Activated CD8-positive, alpha-beta memory T cell treated with anti-CD3 and anti-CD28 coated beads for 24 hours (primary cell): ENCODE measurements at places on chromosomes 1 and 21.

DNA sequence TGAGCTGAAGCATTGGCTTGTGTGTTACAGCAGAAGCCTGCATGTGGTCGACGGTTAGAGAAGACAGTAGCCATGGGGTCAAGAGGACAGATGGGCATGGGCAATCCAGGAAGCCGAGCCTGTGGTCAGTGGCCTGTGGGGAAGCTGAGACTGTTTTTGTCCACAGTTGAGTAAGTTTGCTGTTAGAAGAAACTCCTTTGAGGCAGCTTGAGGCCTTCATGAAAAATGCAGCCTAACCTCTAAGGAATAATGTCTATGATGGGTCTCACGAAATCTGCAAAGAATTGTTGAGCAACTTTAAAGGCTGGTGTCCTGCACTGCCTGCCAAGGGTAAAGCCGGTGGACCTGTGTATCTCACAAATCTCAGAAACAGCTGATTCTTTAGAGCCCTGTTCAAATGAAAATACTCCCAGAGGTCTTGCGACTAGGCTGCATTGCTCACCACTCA, 322.4 kb downstream of the SETD4 start:
- no peak for DNase-seq

DNA sequence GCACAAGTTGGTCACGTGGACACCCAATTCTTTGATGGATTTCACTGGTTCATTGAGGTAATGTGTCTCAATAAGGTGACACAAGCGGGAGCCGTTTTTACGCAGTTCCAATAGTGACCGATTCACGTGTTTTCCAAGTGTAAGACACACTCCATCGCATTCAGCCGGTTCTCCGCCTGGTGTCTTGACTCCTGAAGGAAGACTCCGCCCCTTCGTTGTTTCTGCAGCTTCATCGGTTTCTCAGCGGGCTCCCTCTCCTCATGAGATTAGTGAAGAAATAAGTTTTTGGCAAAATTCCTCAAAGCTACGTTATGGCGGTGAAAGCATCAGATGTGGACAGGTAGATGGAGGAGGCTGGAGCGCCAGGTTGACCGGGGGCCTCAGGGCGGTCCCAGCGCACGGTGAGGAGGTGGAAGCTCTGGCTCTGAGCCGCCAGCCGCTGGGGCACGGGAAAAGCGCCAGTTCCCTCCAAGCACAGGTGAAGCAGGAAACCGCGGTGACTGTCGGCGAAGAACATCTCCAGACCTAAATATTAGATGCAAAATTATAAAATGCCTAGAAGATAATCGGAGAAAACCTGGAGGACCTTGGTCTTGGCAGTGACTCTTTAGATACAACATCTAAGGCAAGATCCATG, 21.0 kb downstream of the CD2 start:
- no peak for DNase-seq

DNA sequence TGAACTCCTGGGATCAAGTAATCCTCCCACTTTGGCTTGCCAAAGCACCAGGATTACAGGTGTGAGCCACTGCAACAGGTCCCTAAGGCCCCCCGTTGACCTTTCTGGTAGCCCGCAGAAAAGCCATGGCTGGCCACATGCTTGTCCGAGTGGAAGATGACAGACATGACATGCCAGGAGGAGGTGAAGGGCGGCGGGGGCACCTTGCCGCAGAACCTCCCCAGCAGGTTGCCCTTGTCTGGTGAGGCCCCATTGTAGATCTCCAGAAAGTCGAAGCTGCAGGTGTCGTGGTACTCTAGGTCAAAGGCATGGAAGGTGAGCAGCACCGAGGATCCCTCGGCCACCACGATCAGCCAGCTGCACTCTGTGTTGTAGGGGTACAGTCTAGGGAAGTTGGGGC, 8.4 kb downstream of the CDCP2 start:
- no peak for DNase-seq

DNA sequence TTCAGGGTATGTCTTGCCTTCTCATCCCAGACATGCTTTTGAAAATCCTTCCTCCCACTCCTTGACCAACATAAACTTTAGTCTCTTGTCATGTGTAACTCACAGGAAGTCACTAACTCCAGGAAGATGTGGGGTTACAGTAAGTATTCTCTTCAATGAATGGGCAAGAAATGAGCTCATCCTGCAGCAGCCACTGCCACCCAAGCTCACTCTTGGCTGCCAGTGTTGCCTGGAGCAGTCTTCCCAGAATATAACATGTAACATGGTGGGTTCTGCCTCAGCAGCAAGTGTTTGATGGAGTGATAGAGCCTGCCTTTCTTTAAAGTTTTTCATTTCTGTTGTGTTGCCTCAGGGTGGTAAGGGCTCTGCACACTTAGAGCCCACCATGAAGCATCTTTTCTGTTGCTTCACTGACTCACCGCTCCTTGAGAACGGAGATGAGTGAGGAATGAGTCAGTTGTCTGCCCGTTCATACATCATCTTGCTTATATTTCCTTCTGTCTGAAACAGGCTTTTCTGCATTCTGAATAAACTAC, 187.0 kb downstream of the TPR start:
- no peak for DNase-seq

- DNase-seq, result no peak
Observed at GRCh38 chr1:89951766-89952604, 42.9 kb upstream of the ZNF326 start.

DNA sequence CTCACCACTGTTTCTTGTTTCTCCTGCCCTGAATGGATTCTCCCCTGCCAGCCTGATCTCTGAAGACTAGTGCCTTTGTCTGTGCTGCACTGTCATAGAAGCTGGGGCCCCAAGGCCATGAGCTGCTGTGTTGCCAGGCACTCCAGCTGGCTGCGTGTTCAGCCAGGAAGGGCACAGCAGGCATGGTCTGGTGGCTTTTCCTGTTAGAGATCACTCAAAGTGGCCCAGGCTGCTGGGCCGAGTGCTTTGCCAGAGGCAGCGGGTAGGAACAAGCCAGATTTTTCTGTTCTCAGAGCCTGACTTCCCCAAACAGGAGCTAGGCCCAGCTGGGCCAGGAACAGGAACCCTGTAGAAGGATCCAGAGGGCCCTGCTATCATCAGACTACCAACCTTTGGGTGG, 5.2 kb downstream of the ADPRS start:
- no peak for DNase-seq

GRCh38 chr1:228339059-228339704, 67.5 kb downstream of the TRIM11 start:
- no peak for DNase-seq

DNA sequence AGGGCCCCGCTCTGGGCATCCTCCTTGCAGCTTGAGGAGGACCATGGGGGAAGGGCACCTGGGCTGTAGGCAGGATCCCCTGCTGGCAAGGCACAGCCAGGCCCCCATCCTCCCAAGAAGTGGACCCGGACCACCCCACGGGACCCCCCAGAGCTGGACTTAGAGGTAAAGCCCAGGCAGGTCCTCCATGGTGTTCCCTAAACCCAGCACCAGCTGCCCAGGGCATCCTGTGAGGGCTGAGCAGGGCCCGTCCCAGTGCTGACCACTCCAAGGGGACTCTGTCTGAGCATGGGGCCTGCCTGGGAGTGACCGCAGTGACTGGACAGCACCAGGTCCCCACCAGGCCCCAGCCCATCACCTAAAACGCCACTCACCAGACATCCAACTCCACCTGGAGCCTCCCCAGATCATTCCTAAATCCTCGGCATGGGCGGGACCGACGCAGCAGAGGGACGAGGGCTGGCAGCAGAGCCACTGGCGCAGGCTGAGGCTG, 21.3 kb downstream of the COL6A2 start:
- DNase-seq, result no peak

- DNase-seq, result no peak
Observed at GRCh38 chr1:51410568-51411460, 80.5 kb upstream of the TTC39A start.

DNA sequence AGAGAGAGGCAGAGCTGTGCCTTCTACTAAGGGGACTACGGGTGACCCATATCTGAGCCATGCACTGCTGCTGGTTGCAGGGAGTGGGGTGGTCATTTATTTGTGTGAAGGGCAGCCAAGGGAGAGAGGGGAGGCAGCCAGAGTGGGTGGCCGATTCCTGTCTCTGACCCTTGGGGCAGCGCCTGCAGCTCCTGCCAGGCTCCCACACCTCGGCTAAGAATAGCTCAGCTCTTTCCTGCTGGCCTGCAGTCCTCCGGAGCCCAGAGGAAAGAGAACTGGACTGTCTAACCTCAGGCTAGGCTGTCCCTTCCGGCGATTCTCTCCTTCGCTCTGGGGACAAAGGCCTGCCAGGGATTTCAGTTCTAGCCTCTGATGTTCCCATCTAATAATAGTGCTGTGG, 11.6 kb upstream of the CD34 start:
- no peak for DNase-seq

DNA sequence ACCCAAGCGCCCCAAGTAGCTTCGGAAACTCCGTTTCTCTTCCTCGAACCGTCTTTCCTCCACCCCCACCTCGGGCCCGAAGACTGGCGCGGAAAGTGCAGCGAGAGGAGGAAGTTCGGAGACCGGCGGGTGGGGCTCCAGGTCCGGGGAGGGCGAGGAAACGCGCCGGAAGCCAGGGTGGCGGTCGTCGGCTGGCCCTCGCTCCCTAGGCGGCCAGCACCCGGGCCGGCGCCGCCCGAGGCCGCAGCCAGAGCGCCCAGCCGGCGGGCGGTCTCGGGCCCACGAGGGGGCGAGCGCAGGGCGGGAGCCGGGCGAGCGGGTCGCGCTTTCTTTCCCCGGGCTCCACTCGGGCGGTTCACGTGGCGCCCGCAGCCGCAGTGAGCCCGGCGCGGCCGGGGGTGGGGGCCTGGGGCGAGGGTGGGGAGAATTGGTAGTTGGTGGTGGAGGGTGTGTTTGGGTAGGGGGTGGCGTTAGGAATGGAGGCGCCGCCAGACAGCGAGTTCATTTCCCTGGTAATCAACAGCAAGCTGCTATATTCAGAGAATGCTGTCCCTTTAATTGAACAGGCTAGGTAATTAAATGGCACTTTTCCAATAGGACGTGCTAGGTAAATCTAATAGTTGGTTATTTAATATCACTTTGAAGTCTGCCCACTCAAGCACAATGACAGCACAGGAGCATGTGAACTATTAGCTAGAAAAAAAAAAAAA, 6.7 kb downstream of the LMO4 start:
- peak; percentile 86 for DNase-seq

DNA sequence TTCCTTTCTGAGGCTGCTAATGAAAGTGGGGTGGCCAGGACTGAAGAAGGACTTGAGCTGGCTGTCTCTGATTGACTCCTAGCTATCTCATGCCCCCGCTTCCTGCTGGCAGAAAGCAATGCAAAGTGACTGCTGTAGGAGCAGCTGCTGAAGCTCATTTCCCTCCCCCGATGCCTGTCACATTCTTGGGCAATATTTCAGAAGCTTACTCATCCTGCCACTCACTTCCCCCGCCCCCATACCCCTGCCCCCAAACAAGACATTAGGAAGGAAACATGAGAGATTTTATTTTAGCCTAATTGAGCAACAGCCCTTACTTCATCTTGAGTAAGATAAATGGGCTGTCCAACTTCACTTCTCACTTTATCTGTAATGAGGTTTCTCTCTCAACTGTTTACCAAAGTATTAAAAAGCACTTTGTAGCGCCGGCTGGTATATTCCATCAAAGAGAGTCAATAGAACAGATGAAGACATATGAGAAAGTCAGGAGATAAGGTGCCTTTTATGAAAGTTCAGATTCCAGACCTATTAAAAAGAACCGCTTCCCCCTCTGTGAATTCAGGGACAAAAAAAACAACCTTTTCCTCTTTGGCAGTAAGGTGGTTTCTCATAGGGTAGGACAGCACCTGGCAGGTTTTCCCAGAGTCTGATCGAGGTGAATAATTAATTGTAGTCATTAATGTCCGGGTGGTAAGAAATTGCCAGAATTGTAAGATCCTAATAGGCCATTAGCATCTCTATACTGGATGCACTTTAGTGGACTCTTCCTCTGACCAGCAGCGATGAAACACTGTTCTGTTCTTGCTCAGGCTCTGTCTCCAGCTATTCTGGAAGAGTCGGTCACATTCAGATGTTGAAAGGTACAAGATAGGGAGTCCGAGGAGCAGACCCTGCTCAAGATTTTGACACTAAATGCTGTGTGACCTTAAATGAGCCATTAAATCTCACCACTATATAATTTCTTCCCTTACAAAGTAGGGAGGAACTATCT, 70.2 kb downstream of the SH3GLB1 start:
- peak; percentile 64 for DNase-seq

DNA sequence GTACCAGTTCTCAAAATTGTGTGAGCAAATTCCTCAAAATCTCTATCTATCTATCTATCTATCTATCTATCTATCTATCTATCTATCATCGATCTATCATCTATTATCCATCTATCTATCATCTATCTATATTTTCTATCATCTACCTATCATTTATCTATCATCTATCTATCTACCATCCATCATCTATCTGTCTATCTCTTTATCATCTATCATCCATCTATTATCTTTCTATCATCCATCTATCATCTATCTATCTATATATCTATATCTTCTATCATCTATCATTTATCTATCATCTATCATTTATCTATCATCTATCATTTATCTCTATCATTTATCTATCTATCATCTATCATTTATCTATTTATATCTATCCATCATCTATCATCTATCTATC, 364.7 kb upstream of the GREM2 start:
- no peak for DNase-seq

DNA sequence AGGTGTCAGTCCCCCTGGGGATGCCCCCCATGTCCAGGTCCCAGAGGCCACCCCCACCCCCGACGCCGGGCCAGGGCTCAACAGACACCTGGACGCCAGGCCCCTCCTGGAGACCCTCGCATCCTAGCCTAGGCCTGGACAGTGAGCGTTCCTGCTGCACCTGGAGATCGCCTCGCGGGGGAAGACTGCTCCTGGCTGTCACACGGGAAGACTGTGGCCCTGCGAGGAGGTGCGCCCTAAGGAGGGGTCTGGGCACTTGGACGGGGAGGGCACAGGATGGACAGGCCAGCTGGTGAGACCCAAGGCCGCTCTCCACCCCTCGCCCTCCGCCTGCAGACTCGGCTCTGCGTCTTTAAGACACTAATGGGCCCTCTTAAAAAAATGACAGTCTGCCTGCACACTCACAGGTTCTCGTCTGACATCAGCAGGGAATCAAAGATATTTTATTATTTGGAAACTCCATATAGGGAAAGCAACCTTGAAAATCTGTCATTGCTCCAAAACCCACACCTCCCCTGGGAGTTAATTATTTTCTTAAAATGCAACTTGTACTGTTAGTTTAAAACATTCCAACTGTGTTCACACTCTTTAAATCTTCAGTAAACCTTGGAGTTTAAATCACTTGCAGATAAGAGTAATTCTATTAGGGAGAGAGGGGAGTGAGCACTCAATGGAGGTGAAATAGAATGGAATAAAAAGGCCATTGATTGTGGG, 45.6 kb upstream of the ACTRT2 start:
- peak; percentile 40 for DNase-seq

DNA sequence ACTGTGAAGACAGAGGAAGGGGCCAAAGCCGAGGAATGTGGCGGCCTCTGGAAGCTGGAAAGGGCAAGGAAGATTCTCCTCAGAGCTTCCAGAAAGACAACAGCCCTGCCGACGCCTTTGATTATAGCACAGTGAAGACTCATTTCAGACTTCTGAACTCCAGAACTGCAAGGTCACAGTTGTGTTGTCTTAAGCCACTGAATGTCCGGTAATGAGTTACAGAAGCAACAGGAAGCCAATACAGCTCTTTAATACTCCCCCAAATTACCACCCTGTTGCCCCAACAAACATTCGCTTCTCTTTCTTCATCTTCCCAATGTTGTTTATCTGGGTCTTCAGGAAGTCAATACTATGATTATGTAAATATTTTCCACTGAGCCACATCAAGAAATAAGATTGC, 44.0 kb downstream of the ETS2 start:
- DNase-seq, result no peak
